ENCODE measurements at places on chromosomes 12 and 14. TPM values are rescaled to one million over a fixed set of nuclear protein-coding genes. Genes with fewer than 3 reads are reported as not detected.

Gene RAD51AP1
- 106 TPM for total RNA-seq

Gene ARHGAP9
- 0.51 TPM for total RNA-seq

Gene MGST1
- total RNA-seq = 44.5 TPM

Gene ZBTB42
- total RNA-seq = 2.9 TPM

Gene CPM
- total RNA-seq = 27.0 TPM

Gene FOXM1
- total RNA-seq = 38.8 TPM

GRCh38 chr12:53147653-53148052 lies 32.9 kb upstream of the ZNF740 start:
- DNase-seq = no peak

DNA sequence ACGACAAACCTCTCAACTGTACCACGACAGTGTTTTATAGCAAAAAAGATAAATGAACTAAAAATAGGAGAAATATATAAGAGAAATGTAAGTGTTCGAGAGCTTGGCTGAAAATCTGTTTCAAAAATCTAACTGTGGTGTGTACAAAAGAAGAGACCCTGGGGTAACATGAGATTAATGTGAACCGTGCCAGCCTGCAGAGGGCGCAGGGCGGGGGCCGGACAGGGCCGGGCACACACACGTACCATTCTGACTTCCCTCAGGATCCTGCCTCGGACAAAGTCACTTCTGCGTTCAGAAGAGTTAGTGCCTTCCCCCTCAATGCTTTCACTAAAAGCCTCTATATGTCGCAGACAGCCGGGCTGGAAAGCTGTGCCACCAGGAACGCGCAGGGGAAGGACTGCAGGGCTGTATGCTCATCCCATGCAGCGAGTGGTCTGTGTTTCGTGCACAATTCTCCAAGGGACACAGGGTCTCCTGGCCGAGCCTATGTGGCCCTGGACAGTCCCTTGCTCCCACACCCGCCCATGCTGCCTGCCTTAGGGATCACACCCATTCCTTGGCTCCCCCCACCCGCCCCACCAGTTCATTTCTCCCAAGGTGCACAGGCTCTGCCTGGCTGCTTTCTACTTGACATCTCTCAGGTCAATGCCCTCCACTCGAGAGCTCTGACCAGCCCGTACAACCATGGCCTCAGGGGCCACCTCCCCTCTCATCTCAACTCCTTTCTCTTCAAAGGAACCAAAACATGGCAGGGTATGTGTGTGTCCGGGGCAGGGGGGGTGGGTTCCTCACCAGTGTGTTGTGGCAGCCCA lies 8.5 kb downstream of the CDCA4 start:
- DNase-seq = no peak

GRCh38 chr12:46388427-46389021 lies 16.0 kb upstream of the SLC38A2 start:
- DNase-seq = peak; percentile 66

- peak; percentile 100 for DNase-seq
Observed at GRCh38 chr12:124512667-124513296, 54.6 kb downstream of the NCOR2 start.

DNA sequence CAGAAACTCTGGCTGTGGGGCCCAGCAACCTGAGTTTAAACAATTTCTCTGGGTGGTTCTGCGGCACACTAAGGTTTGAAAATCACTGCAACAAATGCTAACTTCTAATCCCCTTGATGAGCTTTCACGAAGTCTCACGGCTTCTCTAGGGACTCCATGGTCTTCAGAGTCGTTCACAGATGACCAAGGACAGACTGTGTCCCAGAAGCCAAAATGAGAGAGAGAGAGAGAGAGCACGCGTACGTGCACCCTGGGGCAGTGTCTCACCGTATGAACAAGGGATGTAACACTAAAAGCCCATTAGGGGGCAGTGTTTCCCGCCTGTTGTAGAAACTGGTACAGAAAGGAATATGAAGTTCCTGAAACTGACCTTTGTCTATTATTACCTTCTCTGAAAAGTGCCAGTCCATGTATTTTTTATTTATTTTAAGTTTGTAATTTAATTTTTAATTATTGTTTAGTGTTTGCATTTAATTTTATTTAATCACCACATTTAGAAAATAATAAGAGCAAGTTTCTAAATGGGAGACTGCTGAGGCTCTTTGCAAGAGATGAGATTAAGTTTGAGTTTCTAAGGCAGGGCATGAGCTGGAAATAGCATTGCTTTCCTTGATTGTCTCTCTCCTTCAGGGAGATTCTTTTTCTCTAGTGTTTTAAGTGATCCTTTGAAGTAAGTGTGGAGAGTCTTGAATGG lies 3.4 kb downstream of the APOLD1 start:
- DNase-seq = peak; percentile 84

GRCh38 chr14:89242652-89243279 lies 174.3 kb downstream of the FOXN3 start:
- DNase-seq = no peak

All from Daoy (cell line).